ENCODE measurements at places on chromosomes 2 and 18.

DNA sequence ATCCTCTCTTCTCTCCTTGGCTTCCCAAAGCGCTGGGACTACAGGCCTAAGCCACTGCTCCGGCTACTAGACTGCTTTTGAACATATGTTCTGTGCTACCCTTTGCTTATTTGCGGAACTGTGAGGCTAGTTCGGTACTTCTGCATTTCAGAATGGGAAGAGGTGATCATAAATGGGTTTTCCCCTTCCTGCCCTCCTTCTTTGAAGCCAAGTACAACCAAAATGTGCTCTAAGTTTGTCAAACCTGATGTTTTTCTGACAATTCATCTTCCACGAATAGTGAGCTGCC lies 1.7 kb upstream of the ESCO1 start:
- no peak for DNase-seq

- peak; percentile 48 for DNase-seq
Measured at GRCh38 chr2:231648579-231649174, 56.0 kb downstream of the TEX44 start.

- no peak for DNase-seq
Measured at GRCh38 chr2:161374446-161374845, 41.7 kb upstream of the TBR1 start.

GRCh38 chr2:204170411-204170810 lies 233.8 kb downstream of the ICOS start:
- DNase-seq, result no peak

GRCh38 chr18:22276334-22276713 lies 106.9 kb downstream of the GATA6 start:
- DNase-seq, result no peak

GRCh38 chr18:2976218-2977132 lies 36.5 kb downstream of the LPIN2 start:
- no peak for DNase-seq

- DNase-seq, result no peak
Measured at GRCh38 chr18:37299471-37300304, 265.9 kb downstream of the CELF4 start.

GRCh38 chr2:40218679-40219078 lies 233.2 kb downstream of the SLC8A1 start:
- DNase-seq, result no peak

GRCh38 chr2:149901231-149901859 lies 313.8 kb upstream of the MMADHC start:
- no peak for DNase-seq

All from CD4-positive, alpha-beta T cell treated with Interleukin-1 beta for 1 hour (primary cell).